ENCODE measurements at places on chromosomes 7 and 10. TPM values are rescaled to one million over a fixed set of nuclear protein-coding genes. Genes with fewer than 3 reads are reported as not detected.

DNA sequence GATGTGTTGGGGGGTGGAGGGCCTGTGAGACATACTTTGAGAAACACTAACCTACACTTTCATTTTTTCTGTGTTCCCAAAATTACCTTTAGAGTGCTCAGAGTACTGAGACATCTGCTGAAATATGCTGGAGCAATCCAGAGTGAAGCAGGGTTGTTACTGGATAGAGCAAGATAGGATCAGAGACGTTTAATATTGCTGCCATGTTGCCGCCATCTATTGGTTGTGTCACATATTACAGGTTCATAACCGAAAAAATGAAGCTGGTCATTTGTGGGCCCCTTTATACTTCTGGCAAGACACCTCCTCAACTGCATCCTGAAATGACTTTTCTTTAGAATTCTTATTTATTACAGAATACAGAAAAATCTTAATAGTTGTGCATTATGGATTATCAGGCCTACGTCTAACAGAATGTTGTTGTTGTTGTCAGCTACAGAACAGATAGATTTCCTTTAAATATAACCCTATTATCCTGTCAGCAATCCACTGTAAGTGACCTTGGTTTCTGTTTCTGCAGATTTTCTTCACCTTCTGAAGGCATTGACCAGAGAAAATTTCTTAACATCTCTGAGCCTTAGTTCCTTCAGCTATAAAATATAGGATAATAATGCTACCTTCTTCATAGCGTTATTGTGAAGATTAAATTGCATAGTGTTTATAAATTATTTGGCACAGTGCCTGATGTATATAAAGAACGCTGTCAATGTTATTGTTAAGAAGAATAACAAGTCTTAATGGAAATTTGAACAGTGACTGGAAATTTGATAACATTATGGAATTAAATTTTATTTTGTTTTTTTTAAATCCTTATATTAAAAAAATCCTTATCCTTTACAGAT is 16.2 kb upstream of the DLD start:
- no peak for DNase-seq
- H3K27me3 ChIP-seq = no peaks in the 10 kb centered on the region
- H3K36me3 ChIP-seq = no peaks in the 10 kb centered on the region
- peaks cover 12% of the 10 kb centered on the region for H3K4me1 ChIP-seq
- H3K27ac ChIP-seq = no peak overlapping the region

DNA sequence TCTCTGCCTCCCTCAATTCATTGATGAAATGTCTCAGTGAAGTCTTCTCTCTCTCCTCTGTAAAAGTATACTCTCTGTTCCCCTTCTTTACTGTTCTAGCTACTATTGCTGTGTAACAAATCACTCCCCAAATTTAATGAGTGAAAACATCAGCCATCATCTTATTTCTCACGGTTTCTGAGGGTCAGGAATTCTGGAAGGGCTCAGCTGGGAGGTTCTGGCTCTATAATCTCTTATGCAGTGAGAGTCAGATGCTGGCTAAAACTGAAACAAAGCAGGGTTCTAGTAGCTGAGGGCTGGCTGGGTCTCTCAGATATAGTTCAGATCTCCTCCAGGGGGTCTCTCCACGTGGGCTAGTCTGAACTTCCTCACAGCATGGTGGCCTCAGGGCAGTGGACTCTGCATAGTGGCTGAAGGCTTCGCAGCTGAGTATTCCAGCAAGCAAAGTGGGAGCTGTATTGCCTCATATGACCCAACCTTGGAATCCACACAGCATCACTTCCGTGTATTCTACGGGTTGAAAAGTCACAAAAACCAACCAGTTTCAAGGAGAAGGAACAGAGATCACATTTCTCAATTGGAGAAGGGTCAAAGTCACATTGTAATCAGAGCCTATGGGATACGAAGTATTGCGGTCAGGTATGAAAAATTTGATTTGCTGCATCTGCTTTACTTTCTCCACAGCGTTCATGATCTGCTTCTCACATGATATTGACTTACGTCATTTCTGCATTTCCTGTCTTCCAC is 74.8 kb upstream of the ATRNL1 start:
- no peak overlapping the region for H3K27ac ChIP-seq
- H3K4me3 ChIP-seq = no peak overlapping the region
- no peaks in the 10 kb centered on the region for H3K27me3 ChIP-seq
- no peaks in the 10 kb centered on the region for H3K4me1 ChIP-seq

DNA sequence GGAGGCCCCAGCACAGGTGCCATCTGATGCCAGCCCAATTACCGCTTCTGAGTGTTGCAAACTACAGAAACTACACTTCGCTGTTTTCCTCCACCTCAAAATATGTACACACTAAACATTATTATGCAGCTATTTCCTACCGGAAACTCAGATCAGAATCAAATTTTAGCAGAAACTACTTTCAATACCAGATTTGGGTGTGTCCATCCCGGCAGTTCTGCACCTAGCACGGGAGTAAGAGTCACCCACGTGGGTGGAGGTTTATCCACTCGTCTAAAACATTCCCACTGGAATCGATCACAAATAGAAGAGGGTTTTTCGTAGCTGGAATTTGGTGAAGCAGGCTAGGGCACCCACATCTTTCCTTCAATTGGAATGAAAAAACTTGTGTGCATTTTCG is 214.4 kb upstream of the PRKCQ start:
- no peak for DNase-seq
- H3K4me1 ChIP-seq = no peaks in the 10 kb centered on the region
- H3K36me3 ChIP-seq = no peaks in the 10 kb centered on the region
- H3K4me3 ChIP-seq = no peak overlapping the region

DNA sequence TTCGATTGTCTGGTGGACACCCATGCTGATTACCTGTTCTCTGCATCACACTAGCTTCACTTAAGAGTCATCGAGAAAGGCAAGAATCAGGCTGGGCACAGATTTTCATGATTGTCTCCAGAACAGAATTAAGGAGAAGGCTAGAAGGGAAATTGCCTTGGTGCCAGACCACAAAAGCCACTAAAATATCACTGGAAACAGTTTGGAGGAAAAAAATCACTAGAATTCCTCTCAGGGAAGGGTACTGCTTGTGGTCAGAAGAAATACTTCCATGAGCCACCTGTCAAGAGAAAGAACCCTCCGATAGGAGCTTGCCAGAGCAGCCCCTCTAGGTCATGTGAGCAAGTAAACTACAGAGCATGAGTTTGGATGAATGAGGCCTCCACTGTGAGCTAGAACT is 269.3 kb upstream of the TEX47 start:
- H3K36me3 ChIP-seq = no peaks in the 10 kb centered on the region
- no peak overlapping the region for H3K27ac ChIP-seq
- no peaks in the 10 kb centered on the region for H3K4me1 ChIP-seq
- no peaks in the 10 kb centered on the region for H3K27me3 ChIP-seq
- no peak for DNase-seq
- no peak overlapping the region for H3K4me3 ChIP-seq

The CACNB2 gene
- total RNA-seq = 4.2 TPM

DNA sequence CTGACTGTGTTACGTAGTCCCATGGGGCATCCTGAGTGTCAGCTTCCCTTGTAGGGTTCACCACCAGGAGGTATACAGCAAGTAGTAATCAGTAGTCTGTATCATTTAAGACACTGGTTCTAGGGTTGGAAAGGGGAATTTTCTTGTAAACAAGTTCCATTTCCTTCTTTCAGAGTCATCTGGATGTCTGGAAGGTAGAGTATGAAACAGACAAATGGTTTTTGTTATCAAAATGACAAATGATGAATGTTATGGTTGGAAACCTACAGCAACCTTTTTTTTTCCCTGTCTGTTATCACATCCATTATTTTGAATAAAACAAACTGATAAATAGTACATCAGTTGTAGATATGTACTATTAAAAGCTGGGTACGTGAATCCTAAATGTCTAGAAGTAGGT is 19.1 kb downstream of the SEMA3A start:
- no peaks in the 10 kb centered on the region for H3K27me3 ChIP-seq
- DNase-seq = no peak
- no peak overlapping the region for H3K27ac ChIP-seq
- H3K4me3 ChIP-seq = no peak overlapping the region

The CYP3A7 gene
- 1.6 TPM for total RNA-seq

The EMX2 gene
- not detected for total RNA-seq

DNA sequence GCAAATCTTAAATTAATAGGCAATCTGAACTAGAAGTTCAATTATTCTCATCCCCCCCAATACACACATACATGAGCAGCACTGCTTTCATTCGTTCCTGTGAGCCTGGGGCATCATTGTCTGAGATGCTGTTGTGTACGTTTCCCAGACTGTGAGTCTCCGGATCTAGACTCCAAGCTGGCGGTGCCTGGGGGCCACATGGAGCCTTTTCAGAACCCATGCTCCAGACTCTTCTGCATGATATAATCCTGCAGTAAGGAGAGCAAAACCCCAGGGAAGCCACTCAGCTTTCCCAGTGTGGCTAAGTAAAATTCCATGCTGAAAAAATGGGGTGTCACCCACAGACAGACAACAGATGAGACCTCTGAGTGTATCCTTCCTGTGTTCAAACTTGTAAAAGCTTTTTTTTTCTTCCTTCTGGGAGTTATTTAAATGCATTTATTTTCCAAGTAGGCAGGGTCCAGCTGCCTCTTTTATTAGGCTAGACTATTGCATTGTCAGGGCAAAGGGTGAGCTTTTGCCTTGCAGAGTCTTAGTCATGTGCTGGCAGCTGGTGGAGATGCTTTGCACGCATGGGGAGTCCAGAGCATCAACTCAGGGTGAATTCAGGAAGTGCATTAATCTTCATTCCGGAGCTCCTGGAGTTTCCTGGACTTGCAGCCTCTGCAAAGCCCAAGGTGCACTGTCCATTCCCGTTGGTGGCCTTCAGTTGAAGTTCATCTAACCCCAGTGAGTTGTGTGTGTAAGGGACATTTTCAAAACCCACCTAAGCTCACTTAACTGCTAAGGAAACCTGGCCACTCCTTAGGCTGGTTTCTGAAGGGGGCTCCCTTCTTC is 185.7 kb upstream of the ADO start:
- peaks cover 11% of the 10 kb centered on the region for H3K4me1 ChIP-seq
- H3K27me3 ChIP-seq = no peaks in the 10 kb centered on the region
- no peaks in the 10 kb centered on the region for H3K36me3 ChIP-seq
- H3K4me3 ChIP-seq = no peak overlapping the region

Measured in upper lobe of right lung (tissue), 1 donor.